Kasumi-1 (cell line): ENCODE measurements at places on chromosomes 13 and 19.

- no peak for DNase-seq
Measured at GRCh38 chr13:60258349-60258748, 94.6 kb upstream of the DIAPH3 start.

- DNase-seq = no peak
Measured at GRCh38 chr19:11721681-11722080, 17.1 kb downstream of the ZNF823 start.

- DNase-seq = peak; percentile 61
Measured at GRCh38 chr19:3243819-3244700, 19.6 kb downstream of the CELF5 start.

DNA sequence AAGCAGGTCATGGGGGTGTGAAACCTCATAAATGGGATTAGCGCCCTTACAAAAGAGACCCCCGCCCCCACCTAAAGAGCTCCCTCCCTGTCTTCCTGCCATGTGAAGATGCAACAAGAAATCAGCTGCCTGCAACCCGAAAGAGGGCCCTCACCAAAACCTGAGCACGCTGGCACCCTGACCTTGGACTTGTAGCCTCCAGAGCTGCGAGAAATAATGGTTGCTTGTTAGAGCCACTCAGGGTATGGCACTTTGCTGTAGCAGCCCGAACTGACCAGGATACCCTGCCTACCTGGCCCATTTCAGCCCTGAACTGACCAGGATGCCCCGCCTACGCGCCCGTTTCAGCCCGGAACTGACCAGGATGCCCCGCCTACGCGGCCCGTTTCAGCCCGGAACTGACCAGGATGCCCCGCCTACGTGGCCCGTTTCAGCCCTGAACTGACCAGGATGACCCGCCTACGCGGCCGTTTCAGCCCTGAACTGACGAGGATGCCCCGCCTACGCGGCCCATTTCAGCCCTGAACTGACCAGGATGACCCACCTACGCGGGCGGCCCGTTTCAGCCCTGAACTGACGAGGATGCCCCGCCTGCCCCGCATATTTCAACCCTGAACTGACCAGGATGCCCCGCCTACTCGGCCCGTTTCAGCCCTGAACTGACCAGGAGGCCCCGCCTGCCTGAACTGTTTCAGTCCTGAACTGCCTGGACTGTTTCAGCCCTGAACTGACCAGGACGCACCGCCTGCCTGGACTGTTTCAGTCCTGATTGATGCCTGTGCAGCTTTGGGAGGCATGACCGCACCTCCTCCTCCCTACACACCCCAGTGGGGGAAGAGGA, 120.0 kb downstream of the UQCRFS1 start:
- DNase-seq = no peak

DNA sequence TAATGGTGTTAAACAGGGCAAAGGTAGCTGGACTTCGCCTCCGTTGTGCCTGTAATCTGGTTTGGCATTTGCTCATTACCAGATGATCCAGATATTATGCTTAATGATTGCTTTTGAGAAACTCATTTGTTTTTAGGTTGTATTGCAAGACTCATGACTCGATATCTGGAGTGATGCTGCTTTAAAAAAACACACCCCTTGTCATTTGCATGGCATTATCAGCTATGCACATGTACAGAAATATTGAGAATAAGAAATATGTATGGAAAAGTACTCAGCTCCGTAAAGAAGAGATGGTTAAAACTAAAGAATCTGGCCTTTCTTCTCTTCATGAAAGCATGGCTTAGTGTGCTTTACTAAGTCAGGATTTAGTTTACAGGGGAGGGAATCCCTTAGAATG, 95.0 kb downstream of the ARHGEF7 start:
- DNase-seq = no peak

DNA sequence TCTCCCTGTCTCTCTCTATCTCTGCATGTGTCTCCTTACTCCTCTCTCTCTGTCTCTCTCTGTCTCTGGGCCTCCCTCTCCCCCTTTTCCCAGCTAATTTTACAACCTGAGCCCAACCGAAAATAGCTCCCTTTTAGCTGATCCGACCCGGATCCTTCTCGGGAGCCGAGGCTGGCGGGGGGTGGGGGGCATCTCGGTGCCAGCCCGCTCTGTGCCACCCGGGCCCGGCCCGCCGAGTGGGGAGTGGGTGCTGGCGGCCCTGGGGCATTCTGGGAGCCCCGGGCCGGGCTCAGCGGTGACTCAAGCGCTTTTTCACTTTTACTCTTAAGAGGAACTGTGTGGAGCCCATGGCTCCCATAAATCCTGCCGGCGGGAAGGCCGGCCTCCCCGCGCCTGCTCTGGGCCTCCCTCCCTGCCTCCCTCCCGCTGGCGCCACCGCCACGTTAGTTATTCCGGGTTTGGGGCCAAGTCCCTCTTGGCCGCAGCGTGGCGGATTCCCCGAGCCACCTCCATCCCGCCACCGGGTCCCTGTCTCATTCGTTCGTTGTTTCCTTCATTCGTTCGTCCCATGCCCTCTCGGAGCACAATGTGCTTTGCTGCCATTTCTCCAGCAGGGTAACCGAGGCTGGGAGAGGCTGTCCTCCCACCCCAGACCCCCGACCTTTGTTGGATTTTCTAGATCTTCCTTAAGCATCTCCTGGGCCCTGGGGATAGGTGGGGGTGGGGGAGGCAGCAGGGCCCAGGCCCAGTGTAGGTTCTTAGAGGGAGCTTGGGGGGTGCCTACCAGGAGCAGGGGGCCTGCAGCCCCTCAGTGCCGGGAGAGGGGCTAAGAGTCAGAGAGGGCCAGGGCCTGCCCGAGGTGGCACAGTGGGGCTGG, 3.2 kb downstream of the NFIC start:
- peak; percentile 43 for DNase-seq

DNA sequence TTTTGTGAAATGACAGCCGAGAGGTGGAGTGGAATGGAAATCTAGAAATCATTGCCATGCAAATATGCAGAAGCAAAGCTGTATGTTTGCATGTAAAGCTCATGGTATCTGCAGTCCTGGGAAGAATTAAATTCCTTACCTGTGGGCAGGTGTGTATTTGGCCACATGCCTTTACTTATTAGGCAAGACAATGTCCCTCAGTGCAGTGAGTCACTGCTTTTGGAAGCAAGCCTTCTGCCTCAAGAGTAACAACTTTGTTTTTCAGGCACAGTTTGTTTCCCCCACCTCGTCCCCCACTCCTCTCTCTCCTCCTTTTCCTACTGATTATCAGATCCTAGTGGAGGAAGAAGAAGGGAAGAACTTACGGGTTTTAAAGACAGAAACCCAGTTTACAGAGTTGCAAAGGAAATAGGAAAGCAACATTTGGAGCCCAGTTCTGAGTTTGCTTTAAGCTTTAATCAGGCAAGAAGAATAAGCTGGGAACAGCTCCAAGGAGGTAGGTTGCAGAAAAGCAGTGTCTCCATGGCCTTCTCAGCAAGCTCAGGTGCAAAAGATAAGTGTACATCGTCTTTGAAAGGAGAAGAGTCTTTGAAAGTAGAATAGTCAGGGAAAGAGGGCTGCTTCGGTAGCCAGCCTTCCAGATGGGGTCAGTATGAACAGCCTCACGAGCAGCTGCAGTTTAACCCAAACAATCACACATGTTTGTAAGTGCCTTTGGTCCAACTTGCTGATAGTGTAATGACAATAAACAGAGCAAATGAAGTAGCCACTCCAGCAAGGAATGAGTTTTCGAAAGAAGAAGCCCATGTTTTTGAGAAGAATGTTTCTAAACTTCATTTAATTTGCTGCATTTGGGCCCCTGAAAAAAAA, 190.1 kb downstream of the KLF5 start:
- no peak for DNase-seq

DNA sequence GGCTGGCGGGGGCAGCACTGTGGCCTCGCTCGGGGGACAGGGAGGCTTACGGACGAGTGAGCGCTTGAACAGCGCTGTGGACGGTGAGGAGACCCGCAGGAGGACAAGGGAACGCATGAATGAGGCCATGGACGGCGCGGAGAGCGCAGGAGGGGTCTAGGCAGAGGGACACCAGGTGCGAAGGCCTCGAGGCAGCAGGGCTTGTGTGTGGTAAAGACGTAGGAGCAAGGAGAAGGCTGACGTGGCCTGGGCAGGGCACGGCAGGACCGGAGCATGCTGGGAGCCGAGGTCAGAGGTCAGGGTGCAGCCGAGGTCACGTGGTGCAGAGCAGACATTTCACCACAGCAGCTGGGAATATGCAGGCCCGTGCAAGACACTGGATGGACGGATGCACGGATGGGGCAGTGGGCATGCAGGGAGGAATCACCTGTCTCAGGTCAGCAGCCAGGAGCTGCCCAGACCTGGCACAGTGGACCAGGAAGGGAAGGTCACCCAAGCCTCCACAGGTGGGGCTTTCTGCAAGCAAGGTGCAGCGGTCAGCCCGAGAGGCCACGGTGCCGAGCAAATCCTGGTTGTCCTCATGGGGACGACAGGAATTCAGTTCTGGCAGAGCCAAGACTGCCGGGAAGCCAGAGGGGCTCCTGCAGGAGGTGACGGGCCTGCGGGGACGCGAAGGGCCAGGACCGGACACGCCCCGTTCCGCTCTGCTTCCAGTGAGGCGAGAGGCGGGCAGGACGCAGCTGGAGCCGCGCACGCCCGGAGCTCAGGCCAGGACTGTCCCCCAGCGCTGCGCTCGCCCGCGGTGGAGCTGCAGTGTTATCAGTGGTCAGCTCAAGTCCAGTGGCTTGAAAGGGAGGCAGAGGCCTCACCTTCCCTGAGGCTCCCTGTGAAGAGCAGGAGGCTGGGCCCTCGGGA, 72.2 kb downstream of the RASA3 start:
- DNase-seq = no peak

GRCh38 chr19:34712395-34713261, 21.4 kb upstream of the ZNF181 start:
- DNase-seq = peak; percentile 80

GRCh38 chr19:34313188-34313587, 51.8 kb upstream of the GPI start:
- no peak for DNase-seq

DNA sequence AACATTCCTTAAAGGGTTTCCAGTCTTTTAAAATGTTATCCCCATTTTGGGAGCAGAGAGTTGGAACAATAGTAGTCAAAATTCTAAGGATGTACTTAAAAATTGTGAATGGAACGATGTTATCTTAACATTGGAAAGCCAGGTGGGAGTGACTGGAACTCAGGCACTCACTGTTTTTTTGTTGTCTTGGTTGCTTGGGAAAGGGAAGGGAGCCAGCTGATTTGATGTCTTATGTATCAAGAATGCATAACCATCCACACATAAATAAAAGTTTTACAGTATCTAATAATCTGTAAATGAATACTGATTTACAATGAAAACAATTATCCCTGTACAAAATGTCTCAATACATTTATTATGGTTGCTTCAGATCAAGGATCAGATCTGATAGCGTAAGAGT, 88.7 kb downstream of the SLC10A2 start:
- no peak for DNase-seq

DNA sequence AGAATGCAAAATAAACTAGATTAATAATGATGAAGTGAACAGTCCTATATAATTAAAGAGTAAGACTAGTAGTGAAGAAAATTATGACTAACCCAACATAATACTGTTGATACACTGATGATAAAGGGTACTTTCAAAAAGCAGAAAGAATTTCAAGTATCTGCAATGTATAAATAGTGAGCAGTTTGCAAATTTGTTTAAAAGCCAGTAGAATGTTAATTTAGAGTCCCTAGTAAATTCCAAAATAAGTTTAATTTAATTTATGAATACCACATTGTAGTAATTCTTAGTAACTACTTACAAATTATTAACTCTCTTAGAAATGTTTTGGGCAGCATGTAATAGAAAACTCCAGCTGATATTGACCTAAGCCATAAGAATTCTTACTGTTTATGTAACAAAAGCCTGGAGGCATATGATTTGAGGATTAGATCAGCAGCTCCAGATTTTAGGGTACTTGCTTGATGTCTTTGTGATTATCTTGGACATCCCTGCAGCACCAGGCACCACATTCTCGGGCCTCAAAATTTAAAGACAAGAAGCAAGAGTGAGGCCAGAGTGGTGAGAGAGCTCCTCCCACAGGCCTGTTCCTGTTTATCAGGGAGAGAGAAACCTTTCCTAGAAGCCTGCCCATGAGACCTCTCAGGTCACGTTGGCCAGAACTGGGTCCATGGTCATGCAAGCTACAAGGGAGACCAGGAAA, 67.6 kb upstream of the TDRD3 start:
- peak; percentile 76 for DNase-seq

GRCh38 chr19:43682824-43683661, 13.1 kb upstream of the PLAUR start:
- DNase-seq = no peak

- no peak for DNase-seq
Measured at GRCh38 chr19:33661336-33661735, 39.6 kb downstream of the CHST8 start.

DNA sequence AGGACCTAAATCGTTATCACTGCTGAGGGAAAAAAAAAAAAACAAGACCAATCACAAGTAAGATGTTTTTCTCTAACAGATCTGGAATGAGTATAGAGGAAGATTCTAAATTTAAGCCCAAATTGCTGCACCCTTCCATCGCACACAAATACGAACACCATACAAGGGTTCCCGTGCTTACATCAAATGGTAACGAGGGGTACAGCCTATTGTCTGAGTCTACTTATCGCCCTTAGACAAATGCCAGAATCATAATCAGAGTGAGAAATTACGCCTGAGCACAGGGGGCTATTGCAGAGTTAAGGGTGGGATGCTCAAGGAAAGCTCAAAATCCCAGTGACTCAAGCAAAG, 603 bp downstream of the ZC3H13 start:
- DNase-seq = peak; percentile 39

DNA sequence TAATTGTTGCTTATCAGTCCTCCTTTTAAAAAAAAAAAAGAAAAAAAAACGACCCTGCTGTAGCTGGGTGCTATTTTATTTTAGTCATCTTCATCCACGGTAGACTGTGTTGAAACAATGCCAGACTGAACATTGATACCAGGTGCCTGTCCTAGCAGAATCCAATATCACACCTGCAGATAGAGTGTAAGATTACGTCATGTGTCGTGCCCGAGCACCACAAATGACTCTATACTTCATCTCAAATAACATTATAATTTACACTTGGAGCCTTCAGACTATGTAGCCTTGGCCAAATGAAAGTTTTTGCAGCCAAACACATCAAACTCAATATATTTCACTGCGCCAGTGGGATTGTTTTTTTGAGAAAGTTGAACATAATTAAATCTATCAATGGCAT, 410.6 kb downstream of the FGF9 start:
- no peak for DNase-seq

DNA sequence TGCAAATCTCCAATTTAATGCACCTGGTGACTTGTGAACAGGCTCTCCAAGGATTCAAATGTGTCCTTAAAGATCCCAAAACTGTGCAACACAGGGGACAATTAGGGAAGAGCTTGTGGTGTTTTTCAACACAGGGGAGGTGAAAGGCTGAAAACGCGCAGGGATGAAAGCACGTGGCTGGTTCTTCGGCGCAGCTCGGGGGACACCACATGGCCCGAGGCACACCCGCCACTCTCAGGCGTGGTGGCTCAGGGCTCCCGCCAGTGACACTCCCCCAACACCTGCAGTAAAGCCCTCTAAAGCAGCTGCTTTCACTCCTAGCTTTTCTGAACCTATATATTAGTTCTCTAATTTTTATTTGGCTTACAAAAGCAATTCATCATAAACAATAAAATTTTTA, 91.9 kb downstream of the SPACA7 start:
- no peak for DNase-seq

GRCh38 chr19:30968210-30968609, 381.0 kb downstream of the TSHZ3 start:
- DNase-seq = no peak
